ENCODE measurements at places on chromosomes 5 and 9.
A peak's percentile ranks its signal among the peaks of the same experiment; 100 is the strongest.

GRCh38 chr5:132019857-132020555 is 8.5 kb upstream of the ACSL6 start:
- DNase-seq: no peak

DNA sequence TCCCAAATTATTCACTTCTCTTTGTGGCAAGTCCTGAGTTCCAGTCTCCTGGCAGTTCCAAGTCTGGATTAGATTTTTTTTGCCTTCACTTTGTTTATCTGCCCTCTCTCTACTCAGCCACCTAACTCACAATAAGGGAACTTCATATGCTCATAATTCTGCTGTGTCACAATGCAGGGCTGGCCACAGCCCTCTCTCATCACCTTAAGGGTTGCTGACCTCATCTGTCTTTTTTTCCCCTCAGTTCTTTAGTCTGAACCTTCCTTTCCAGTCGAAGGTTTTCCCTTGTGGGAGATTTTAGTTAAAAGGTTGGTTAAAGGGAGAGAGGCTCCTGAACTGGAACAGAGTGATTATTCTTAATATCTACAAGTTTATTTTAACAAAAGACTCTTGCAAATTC is 4.1 kb downstream of the BAG1 start:
- no peak for DNase-seq

DNA sequence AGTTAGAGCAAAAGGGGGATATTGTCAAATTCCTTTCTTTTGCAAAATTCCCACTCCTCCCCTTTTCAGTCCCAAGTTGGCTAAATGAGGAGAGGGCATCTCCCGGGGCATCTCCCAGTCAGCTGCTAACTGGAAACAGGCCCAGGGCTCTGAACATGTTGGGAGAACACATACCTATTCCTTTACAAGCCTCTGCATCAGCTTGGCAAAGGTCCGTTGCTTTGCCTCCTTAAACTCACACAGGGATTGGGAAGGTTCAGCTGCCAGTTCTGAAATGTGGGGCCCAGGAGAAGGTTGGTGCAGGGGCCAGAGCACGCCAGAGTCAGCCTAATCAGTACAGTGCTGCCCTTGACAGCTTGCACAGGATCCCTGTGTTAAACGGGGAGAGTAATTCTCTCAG is 11.0 kb upstream of the DMRT3 start:
- no peak for DNase-seq

DNA sequence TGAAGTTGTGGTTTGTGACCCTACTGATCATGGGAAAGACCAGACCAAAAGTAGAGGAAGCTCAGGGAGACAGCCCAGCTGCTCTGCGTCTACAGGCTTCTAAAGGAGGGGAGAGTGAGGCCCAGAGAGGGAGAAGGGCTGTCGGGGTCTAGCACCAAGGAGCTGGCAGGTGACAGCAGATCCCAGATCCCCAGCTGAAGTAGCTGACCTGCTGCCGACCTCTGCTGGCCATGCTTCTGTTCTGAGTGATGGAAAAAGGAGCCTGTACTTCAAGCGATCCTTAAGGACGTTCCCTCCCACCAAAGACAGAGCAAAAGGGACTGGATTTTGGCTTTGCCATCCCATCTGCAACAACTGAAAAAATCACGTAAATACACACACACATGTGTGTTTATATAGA is 22.7 kb upstream of the QSOX2 start:
- peak; percentile 64 for DNase-seq

DNA sequence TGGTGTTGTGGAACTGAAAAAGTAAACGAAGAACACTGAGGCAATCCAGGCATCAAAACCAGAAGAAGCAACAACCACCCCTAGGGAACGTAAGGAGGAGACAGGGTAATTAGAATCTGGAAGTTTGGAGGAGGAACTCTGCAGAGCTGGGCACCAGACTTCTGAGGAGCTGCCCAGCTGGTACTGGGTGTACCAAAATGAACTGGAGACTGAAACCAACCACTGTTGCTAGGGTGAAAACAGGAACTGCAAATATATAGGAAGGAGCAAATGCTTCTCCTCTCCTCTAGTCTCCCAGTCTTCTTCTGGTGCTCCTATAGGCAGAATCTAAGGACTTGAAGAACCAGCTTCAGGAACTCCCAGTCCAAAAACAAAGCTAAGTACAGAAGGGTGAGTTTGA is 189.8 kb downstream of the ELAVL2 start:
- DNase-seq: no peak

DNA sequence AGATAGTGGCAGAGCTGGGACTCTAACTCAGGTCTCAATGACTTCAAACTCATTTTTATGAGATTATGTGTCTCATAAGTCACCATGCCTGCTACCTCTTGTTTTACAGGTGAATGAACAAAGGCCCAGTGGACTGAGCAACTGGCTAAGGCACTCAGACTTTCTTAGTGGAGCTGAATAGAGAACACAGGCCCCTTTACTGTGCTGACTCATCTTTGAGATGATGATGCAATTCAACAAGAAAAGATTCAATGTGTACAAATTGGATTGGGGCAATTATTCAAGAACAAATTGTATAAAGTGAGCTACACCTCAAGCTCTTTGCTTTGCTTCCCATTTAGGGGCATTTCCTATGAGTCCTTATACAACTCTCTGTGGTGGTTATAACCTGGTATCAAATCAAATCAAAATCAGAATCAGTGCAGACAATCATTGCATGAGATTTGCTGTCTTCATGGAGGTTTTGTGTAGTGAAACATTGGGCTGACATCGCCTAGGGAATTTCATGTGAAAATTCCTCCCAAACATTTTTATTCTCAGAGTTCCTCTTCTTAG is 84.3 kb upstream of the PPP2R2B start:
- no peak for DNase-seq

GRCh38 chr5:82641331-82642003 is 363.3 kb upstream of the RPS23 start:
- DNase-seq: peak; percentile 45

GRCh38 chr5:110612794-110613247 is 113.7 kb downstream of the TMEM232 start:
- no peak for DNase-seq

GRCh38 chr9:89911721-89912604 is 307.2 kb downstream of the GADD45G start:
- DNase-seq: no peak
